Activated CD4-positive, alpha-beta T cell treated with anti-CD3 and anti-CD28 coated beads, Interleukin-2, amount 50 U/mL, for 48 hours (primary cell): ENCODE measurements at places on chromosomes 12 and 14.

- DNase-seq = no peak
These were observed 27.1 kb downstream of the VWF start for GRCh38 chr12:6097411-6097810.

DNA sequence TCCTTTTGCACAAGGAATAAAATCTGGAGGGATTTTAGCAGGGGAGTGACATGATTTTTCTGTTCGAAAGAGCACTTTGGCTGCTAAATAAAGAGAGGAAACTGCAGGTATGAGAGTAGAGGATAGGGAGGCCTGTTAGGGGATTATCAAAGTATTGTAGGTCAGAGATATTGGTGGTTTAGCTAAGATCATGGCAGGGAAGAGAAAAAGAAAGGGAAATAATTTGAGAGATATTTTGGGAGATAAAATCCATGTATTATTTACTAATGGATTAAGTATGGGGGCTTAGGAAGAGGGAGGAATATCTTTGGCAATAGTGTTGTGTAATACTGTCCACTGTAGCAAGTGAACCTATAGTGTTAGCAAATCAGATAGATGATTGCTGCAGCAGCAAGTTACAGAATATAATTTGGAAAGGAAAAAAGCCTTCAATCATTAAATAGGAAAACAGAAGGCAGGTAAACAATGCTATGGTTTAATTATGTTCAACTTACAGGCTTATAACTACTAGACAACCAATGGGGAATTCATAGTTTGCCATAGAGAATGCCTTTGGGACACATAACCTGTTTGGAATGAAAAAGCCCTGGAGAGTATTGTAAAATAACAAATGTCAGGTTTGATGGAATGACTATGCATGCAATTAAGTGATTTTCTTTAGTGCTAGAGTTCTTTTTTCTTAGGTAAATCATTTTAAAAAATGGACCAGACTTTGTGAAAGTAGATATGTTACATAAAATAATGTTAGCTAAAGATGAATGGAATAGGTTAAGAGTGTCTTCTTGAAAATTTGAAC lies 50.5 kb downstream of the ADIPOR2 start:
- no peak for DNase-seq

- DNase-seq = no peak
These were observed 27.0 kb downstream of the DYNC1H1 start for GRCh38 chr14:101991352-101991751.

DNA sequence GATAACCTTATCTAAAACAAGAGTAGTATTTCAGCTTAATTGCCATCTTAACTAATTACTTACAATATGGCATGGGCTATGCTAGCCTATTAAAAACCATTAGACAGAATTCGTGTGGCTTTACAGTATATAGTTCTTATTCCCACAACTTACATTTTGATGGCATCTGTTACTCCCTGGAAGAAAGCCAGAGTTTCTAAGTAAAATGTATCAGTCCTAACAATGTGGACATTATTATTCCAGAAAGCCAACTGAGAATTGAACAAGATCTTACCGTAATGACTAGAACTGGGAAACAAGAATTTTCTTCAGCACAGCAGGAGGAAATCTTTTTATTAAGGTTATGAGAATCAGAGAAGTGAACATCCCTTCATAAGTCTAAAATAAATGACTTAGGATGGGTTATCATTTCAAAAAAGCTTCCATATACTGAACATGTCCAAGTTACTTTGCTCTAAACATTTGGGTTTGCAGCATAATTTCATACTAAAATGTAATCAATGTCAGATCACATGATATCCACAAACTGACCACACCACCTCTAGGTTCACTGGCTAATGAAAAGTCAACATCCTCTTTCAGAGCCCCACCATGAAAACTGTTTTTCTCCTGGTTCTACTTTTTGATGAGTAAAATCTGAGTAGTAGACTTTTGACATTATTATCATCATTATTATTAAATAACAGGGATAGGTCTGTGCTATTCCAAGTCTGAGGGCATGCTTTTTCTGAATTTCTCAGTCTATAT lies 179.7 kb downstream of the SSPN start:
- DNase-seq = no peak

- peak; percentile 67 for DNase-seq
These were observed 101.0 kb downstream of the BEGAIN start for GRCh38 chr14:100486025-100486828.

DNA sequence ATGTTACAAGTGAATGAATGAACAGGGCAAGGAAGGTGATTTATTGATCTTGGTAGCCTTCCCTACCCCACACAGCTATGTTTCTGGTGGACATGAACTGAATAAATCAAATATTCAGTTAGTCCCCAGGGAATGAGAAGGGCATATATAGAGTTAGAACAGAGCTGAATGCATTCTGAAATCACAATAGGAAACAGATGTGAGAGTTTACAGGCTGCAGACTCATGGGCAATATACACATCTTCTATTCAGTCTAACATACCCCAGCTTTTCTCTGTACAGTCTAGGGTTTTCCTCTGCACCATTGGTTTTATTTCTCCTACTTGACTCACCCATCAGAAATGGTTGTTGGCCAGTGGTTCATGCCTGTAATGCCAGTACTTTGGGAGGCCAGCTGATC lies 7.3 kb upstream of the STX2 start:
- no peak for DNase-seq

GRCh38 chr14:34619471-34619870 lies 10.5 kb downstream of the SNX6 start:
- no peak for DNase-seq

GRCh38 chr14:79028281-79028680 lies 858.1 kb downstream of the NRXN3 start:
- DNase-seq = no peak

- no peak for DNase-seq
These were observed 79.9 kb downstream of the HEATR5A start for GRCh38 chr14:31340297-31341063.

- no peak for DNase-seq
These were observed 168.9 kb upstream of the NOVA1 start for GRCh38 chr14:26766726-26767125.

GRCh38 chr12:64687816-64688215 lies 71.4 kb downstream of the GNS start:
- no peak for DNase-seq

GRCh38 chr12:108888031-108888430 lies 8.1 kb downstream of the DAO start:
- no peak for DNase-seq

GRCh38 chr14:53953828-53954550 lies 2.6 kb downstream of the BMP4 start:
- peak; percentile 19 for DNase-seq

DNA sequence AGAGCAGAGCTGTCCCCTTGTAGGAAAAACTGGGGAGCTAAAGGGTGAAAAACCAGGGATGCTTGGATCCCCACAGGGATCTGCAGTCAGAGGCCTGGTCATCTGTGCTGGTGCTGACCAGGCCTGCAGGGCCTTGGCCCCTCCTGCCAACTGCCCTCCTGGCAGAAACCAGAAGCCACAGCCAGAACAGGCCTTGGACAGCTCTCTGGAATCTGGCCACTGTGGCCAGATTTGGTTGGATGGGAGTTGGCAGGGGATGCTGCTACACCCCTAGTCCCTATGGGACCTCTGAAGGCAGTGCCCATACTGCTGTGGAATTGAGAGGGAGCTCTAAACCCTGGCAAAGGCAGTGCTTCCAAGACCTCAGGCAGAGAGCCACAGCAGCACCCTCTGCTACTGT lies 9.2 kb upstream of the GPX2 start:
- DNase-seq = no peak

- DNase-seq = no peak
These were observed 112.4 kb downstream of the APAF1 start for GRCh38 chr12:98757455-98757854.

DNA sequence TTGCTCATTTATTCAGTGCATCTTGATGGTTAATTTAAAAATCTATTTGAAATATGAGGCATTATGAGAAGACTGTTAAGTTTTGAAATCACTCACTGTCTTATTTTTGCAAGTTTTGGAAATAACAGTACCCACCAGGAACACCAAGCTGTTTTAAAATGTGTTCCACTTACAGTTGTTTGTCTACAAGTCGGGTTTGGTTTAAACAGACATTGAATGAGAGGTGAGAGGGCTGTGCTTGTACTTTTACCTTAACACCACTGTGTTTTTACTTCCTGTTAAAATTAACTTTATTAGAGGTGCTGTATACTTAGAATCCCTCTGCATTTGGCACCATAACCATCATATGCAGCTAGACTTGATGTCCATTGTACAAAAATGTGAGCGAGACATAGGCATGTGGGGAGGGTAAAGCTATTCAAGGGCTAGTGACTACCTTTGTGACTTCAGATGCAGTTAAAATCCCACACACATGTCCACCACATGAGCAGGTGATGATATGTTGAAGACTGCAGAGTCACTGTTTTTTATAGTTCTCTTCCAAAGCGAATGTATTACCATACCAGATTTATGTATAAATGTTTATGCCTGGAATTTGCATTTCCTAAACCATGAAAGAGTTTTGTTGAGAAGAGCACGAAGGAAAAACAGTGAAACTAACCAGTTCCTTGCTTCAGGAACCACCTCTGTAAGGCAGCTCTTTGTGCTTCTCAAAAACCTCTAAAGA lies 12.9 kb downstream of the ELK3 start:
- no peak for DNase-seq

DNA sequence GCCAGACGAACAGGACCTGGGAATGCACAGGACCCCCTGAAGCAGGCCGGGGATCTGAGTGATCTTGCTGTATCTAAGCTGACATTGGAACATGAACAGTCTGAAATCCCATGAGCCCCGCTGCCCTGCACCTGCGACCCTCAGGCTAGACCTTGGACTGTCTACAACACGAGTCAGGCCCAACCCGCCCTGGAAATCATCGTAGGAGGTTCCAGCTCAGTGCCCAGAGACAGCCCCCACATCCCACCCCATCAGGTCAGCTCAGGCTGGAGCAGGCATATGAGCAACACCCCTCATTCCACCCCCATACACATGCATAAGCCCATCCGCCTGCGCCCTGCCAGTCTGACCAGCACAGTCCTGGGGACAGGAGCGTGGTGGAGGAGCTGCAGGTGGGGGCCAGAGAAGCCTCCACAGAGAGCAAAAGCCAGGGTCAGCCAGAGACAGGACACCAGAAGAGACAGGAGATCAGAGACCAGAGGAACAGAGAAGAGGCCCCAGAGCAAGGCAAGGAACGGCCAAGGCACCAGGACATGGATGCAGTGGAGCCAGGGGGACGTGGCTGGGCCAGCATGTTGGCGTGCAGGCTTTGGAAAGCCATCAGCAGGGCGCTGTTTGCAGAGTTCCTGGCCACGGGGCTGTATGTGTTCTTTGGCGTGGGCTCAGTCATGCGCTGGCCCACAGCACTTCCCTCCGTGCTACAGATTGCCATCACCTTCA lies at the start of gene AQP6:
AQP6 (plus strand) TSS at position 307 of the 720 bp plus-strand sequence; CDS start at position 534, 227 bp downstream.
- no peak for DNase-seq

DNA sequence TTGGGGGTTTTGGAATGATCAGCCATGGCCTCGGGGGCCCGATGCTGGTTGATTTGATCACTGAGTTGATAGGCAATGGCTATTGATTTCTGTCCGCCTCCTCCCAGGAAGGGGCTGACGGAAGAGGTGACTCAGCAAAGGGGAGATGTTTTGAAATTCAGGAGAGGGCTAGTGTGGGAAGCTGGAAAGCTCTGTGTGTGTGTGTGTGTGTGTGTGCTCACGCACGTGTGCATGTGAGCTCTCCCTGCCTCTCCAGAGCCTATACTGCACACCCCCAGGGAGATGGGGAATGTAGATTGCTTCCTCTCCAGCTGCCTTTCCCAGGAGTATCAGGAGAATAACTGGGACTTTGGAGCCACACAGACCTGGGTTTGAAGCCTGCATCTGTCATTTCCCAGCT lies 184.9 kb upstream of the MYL2 start:
- DNase-seq = no peak

DNA sequence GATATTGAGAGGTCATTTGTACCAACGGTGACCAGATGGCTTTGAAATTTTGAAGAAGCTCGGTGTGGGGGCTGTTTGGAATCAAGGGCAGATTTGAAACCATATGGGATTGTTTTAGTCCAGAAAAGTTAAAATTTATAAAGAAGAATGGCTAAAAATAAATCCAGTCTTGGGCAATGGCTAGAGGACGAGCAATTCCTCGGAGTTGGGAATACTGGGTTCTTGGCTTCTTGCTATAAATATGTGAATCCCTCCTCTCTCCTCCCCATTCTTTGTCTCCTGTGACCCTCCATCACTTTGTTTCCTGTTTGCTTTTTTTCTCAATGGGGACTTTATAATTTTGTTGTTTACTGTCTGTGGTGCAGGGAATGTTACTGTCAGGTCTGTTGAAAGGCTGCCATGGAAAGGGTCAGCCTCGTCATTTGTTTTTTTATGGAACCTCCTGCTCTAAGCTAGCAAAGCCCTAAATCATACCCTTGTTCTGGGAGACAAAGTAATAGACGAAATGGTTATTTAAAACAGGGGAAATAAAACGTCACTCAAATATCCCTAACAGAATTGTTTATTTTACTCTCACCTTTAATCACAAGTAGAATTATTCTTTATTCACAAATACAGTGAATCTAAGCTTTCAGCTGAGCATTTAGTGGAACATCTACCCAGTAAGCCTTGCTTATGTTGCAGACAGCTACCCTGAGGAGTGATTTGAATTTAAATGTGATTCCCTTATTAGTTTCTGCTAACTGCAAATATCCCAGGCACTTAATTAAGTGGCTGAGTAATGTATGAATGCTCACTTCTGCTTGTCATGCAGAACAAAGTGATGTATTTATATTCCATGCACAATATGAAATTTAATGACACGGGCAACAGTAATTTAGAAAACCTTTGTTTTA lies 273.1 kb upstream of the NOVA1 start:
- no peak for DNase-seq

- DNase-seq = no peak
These were observed 23.1 kb upstream of the KCNK10 start for GRCh38 chr14:88346048-88346639.

GRCh38 chr14:55891692-55892091 lies 226.5 kb upstream of the PELI2 start:
- DNase-seq = no peak

- no peak for DNase-seq
These were observed 171.1 kb upstream of the TMPO start for GRCh38 chr12:98344046-98344930.

DNA sequence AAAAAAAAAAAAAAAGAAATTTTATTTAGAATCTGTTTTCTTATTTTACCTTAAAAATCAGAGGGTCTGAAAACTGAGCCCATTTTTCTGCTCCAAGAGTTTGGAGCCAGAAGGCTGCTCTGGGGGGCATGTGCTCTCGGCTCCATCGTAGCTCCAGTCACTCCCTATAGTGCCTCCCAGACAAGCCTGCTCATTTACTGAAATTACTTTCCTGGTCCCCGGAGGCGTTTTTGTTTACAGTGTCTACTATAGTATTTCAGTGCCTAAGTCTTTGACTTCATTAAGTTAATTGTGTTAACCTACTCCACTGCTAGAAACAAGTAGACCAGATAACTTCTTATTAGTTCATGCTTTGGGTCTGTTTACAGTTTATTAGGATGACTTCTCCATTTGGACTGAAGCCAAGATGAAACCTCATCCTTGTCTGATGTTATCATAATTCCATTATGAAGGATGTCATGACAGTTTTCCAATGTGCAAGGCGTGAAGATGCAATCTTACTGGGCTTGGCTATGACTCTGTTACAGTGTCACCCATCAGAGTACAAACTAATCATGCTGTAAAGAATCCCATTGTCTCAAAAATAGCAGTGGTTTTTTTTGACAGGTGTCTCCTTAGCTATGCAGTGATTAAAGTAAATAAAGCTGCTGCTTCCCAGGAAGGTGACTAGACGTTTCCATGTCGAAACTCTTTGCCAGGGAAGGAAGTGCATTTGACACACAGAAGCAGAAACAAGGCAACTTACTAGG lies 182.3 kb downstream of the TMEM132C start:
- no peak for DNase-seq
